Activated naive CD4-positive, alpha-beta T cell (primary cell): ENCODE measurements at places on chromosomes 7 and 10.

- DNase-seq: no peak
Observed at GRCh38 chr7:81707966-81708365, 61.9 kb downstream of the HGF start.

DNA sequence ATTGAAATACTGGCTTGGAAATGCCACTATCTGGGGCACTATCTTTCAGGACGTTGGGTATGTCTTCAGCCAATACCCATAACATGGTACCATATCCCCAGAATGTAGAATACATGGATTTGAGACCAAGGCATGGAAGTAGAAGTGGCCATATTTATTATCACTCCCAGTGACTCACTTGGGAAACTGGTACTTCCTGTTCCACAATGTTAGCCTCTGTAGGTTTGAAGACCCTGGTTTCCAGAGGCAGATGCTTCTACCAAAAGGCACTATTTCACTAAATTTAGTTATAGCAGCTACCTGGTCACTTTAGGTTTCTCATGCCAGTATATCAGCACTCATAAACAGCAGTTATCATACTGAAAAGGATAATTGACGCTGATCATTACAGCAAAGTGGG, 184.2 kb downstream of the CCDC71L start:
- no peak for DNase-seq

DNA sequence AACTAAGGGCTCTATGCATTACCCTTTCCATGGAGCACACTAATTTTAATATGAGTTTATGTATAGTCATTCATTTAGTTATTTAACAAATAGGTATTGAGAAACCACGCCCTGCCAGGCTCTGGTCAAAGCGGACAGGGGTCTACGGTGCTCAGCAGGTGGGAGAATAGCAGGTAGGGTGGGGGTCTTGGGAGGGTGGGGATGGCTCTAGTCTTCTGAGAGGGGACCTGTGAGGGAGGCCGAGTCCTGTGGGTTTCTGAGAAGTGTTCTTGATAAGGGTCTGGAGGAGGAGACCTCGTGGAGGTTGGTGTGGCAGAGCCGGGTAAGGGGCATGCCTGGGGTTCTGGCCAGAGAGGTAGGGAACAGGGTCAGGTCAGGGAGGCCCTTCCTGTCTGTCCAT, 1.1 kb downstream of the WDFY4 start:
- no peak for DNase-seq

DNA sequence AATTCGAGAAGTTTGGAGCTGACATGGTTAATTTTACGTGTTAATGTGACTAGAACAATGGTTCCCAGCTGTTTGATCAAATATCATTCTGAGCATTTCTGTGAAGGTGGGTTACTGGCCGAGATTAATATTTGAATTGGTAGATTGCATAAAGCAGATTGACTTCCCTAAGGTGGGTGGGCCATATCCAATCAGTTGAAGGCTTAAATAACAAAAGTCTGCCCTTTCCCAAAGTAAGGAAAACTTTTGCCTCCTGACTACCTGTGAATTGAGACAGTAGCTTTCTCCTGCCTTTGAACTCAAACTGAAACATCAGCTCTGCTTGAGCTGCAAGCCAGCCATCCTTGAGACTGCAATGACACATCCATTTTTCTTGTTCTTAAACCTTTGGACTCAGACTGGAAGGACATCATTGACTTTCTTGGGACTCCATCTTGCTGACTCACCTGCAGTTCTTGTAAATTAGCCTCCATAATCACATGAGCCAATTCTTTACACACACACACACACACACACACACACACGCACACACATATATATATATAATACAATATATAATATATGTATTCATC, 63.1 kb upstream of the LRRTM3 start:
- no peak for DNase-seq

DNA sequence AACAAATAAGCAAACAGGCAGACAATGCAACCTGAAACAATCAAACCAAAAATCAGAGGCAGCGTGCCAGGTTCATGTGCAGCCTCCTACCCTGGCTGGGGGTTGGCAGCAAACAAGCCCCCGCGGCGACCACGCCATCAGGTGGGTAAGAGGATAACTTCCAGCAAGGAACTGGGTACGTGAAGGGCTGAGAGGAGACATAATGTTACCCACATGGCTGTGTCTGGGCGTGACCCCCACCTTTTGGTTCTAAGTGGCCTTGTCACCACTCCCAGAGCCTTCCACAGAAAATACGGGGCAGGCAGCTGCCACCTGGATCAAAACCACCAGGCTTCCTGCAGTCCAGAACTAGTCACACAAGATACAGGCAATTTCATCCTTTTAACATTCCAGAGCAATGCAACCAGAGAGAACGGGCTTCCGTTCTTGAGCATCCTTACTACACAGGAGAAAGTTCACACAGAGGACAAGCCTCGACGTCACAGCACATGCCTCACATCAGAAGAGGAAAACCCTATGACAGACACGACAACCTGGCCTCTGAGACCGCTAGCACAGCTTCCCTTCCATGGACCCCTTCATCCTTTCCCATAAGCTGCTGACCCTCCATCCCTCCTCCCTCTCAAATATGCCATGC, 171.0 kb downstream of the GRID1 start:
- no peak for DNase-seq

GRCh38 chr10:59770689-59771088, 17.4 kb upstream of the MRLN start:
- no peak for DNase-seq

- DNase-seq: no peak
Observed at GRCh38 chr10:49285232-49285631, 13.7 kb upstream of the C10orf71 start.

GRCh38 chr7:130899071-130899560, 165.1 kb upstream of the KLF14 start:
- DNase-seq: no peak

DNA sequence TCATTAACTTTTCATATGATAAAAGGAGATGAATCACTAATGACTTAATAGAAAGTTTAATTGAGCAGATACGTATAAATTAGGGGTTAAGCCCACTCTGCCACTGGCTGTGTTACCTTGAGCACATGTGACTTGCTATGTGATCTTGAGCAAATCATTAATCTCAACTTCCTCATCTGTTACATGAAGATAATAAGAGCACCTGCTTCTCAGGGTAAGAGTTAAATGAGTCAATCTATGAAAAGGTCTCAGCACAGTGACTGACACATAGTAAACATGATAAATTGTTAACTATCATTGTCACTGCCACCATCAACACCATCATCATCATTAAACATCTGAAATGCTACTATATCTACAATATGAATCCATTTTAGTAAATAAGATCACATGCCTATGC, 110.8 kb downstream of the TPK1 start:
- DNase-seq: no peak

DNA sequence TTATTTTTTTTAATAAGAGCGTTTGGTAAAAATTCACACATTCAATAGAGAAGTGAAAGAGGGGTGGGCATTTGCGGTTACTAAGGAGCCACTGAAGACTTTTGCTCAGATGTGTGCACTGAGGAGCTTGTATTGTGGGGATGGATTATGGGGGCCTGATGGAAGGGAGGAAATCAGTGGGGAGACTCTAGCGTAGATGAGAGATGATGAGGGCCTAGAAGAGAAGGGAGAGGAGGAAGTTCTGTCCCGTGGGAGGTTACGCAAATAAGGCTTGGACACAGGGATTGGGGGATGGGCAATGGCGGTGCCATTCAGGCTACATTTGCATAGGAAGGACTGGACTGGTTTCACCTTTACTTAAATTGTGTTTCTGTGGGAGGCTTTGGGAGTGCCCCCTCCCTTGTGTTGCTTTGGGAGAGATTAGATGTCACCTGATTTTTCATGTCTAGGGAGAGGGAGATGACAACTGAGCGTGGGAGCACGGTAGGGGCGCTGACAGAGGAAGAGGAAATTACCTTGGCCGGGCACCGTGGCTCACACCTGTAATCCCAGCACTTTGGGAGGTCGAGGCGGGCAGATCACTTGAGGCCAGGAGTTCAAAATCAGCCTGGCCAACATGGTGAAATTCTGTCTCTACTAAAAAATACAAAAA, 2.2 kb upstream of the HIP1 start:
- DNase-seq: no peak

DNA sequence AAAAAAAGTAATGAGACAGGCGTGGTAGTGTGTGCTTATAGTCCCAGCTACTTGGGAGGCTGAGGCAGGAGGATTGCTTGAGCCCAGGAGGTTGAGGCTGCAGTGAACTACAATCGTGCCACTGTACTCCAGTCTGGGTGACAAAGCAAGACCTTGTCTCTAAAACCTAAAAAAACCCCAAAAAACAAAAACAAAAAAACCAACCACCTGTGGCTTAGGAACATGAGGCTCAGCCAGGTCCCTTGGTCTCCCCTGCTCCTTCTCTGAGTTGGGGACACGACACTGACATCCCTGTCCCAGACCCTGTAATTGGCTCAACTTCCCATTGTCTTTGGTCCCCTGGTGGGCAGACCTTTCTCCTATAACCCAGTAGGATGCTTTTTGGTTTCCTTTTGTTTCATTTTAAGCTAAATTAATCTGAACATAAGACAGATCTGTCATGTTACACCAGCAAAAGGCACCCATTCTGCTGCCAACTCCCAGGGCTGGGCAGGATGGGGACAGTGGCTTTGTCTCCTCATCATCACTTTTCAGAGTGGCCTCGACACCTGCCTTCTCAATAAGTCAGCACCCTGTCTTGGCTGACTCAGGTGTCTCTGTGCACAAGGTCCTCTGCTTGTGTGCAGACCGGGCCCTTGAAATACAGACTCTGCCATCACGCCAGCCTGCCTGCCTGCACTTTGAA, 74.4 kb downstream of the MYL10 start:
- no peak for DNase-seq

GRCh38 chr10:119358152-119358512, 150.8 kb downstream of the GRK5 start:
- no peak for DNase-seq

DNA sequence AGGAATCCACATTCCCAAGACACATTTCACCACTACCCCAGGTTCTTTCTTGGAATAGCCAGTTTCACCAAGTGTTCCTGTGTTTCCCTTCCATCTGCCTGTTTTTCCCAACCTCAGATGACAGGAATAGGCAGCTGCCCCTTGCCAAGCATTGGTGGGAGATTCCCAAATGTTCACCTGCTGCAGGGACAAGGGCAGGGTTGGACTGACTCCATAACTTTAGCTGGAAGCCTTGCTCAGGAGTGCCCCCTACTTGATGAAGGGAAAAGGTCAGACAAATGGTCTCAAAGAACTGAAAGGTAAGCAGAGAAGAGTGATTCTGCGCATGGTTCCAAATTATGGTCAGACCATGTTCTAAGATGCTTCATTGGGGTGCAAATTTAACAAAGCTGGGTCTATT, 45.1 kb upstream of the LYZL1 start:
- DNase-seq: no peak

- DNase-seq: no peak
Observed at GRCh38 chr7:27478084-27478483, 184.6 kb downstream of the HIBADH start.

GRCh38 chr7:79823246-79823951, 311.2 kb upstream of the GNAI1 start:
- no peak for DNase-seq

GRCh38 chr7:85104432-85105205, 82.2 kb downstream of the SEMA3D start:
- DNase-seq: no peak

GRCh38 chr7:138417078-138417700, 42.9 kb upstream of the TRIM24 start:
- DNase-seq: no peak

DNA sequence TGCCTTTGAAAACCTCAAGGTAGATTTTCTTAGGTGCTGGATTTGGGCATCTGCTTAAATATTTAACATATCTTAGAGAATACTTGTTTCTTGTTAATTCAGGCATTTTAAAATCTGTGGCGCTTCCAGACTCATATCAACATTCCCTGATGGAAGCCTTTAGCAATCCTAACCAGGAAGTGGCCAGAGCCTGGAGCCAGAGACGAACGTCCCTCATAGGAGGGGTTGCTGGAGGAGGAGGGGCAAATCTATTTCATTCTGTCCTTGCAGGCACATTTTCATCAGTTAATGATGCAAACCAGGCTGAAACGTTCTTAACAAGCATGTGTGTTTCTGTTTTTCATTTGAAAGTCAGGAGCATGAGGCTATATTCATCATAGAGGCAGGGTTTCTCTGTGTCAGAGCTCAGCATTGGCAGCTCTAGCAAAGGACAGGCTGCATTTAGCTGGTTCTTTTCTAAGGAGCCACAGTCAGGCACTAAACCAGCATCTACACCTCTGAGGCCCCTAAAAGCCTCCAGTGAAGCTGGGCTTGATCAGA, 17.8 kb upstream of the IFIT2 start:
- no peak for DNase-seq

DNA sequence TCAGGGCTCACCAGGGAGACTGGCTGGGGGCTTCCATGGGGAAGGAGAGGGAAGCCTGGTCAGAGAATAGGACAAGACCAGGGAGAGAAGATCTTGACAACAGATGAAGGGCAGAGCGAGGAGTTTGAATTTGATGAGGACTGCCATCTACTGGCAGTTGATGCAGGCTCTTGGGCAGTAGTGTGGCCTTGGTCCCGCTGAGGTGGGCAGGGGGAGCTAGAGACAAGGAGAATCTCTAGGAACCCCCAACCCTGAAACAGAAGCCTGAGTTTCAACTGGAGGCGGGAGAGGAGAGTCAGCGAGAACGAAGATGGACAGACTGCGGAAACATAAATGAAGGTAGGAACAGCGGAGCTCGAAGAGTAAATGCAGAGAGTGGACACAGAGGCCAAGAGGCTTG, 81.0 kb downstream of the PPP1R3C start:
- DNase-seq: no peak

DNA sequence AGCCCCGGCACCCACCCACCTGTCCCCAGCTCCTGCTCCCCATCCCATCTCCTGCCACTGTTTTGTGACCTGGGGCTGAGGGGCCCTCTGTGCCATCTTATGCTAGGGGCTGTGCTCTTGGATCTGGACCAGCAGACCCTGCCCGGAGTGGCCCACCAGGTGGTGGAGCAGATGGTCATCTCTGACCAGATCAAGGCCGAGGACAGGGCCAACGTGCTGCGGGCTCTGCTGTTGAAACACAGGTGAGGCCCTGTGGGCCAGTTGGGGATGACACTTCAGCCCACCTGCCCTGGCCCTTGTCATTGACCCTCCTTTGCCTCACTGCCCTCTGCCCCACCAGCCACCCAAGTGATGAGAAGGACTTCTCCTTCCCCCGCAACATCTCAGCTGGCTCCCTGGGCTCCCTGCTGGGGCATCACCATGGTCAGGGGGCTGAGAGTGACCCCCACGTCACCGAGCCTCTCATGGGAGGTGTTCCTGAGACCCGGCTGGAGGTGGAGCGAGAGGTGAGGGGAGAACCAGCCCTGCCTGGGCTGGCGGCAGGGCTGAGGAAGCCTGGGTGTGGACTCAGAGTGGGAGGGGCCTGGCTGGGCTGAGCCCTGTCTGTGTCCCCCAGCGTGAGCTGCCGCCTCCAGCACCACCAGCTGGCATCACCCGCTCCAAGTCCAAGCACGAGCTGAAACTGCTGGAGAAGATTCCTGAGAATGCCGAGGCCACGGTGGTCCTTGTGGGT, 10.6 kb downstream of the FASTK start:
- no peak for DNase-seq

DNA sequence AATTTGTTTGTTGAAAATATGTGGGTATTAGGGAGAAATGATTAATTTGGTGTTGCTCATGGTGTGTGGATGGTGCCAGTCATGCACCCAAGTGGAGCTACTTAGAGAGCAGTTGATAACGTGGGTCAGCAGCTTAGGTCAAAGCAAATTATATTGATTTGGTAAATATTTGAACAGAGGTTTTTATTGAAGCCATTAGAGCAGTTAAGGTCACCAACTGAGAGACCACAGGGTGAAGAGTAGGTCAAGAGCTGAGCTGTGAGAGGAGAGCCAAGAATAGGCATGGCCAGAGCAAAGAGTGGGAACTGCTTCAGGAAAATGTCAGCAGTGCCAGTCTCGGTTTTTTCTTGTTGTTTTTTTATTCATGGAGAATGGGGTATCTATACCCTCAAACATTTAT, 97.9 kb downstream of the TMEM168 start:
- no peak for DNase-seq
